ENCODE measurements at places on chromosomes 6 and 20. TPM values are rescaled to one million over a fixed set of nuclear protein-coding genes. Genes with fewer than 3 reads are reported as not detected.

DNA sequence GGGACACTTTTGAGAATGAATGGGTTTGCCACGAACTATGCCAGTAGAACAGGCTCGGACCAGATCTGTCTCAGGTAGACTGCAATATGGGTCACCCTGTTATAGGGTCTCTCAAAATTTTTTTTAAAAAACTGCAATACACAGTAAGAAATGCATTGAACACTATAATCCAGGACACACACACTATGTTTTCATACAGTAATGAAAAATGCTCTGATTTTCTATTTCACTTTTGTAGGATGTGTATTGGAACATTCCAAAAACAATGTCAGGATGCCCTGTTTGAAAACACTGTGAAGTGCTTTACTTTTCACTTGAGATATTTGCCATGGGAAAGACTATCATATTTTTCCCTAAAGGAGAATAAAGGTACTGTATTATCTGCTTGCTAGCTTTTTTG, 25.1 kb downstream of the PARD6B start:
- DNase-seq = no peak

GRCh38 chr6:31687321-31687720, 6.5 kb upstream of the LY6G5C start:
- DNase-seq = no peak

DNA sequence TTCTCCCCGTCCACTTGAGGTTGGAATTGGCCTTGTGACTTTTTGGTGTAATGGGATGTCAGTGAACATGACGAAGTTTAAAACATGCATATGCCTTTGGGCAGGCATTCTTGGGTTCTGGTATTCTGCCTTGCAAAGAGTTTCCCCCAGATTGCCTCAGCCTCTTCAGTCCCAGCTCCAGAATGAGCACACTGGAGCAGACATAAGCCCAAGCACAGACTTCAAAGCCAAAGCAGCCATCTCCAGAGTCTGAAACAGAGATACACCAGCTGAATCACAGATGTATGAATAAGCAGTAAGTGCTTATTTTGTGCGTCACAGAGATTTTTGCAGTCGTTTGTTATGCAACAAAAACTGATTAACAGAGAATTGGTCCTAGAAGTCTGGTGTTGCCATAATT, 546.0 kb downstream of the FRK start:
- no peak for DNase-seq

DNA sequence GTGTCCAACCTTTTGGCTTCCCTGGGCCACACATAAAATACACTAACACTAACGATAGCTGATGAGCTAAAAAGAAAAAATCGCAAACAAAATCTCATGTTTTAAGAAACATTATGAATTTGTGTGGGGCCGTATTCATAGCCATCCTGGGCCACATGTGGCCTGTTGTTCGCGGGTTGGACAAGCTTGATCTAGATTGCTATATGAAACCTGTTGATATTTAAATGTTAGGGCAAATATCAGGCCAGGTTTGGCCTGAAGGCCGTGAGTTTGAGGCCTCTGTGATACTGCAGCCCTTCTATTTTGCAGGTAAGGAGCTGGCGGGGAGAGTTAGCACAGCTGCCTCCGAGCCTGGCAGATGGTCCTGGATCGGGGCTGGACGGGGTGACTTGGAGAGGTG, 99.0 kb downstream of the CEBPB start:
- DNase-seq = peak; percentile 16

DNA sequence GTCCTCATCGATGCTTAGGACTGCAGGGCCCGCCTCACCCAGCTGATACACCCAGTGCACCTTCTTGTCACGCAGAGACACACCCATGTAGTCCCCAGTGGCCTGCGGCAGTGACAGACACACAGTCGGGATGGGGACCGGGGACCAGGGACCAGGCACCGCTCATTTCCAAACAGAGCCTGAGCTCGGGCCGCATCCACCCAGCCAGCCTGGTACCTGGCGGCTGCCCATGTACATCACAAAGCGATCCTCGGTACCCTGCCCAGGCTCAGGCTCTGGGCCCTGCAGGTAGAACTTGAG, 11.5 kb downstream of the ADRM1 start:
- DNase-seq = no peak

PTPRK gene
- total RNA-seq = 27.9 TPM

All from Right ventricle myocardium superior (tissue), 1 donor.